Foreskin melanocyte (primary cell): ENCODE measurements at places on chromosomes 12 and 14.

- DNase-seq: no peak
Observed at GRCh38 chr12:65368055-65368454, 89.6 kb downstream of the MSRB3 start.

DNA sequence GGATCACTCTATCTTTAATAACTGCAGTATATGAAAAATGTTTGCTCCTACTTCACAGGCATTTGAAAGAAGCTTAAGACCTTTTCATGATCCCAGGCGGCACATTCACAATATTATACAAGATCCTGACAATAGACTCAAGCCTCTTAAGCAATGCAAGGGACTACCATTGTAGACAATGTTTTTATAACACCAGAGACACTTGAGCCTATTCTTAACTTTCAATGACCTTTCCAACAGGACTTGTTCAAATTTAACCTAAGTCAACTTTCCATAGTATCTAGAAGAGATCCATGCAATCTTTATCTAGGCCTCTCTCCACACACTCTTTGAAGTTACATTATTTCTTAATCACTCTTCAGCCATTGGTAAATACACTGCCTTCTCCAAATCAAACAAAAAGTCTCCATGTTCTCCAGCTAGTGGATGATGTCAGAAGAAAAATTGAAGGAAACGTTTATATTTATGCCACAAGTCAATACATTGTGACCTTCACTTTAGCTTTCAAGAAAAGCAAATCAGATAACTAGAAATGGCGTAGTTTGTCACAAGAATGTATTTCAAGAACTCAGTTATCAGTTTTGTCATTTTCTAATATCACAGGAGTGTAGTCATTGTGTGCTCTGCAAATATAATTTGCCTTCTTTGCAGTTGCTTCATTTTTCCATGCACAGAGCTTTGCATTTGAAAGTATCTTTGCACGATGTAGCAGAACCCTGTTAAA, 41.2 kb downstream of the PHLDA1 start:
- no peak for DNase-seq

DNA sequence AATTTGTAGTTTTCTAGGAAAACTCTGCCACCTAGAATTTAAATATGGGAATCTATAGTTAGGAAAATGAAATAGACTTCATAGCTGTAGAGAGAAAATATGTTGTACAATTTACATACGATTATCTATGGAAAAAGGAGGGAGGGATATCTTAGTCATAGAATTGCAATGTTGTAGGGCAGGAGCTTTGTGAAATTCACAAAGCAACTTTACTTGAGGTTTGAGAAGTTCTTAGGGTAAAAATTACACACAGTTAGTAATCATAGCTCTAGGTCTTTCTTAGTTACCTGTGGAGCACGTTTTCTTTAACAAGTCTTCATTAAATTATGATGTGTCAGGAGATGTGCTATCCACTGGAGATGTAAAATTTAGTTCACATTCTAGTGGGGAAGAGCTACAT, 61.4 kb upstream of the DBX2 start:
- no peak for DNase-seq

DNA sequence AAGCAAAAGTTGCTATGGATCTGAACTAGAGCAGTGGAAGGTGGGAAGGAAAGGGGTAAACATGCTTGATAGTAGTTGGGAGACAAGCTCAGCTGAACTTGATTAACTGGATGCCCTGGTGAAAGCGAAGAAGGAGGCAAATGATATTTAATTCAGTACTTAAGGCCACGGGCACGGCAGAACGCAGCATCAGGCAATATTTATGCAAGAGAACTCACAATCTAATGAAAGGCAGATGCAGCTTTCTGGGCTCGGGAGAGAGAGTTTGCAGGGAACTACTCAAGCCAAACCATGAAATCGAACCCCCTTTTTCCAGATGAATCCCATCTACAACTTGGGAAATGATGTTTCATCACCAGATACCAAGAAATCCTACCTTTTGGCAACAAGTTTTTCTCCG, 3.5 kb upstream of the CNIH1 start:
- DNase-seq: no peak

- DNase-seq: no peak
Observed at GRCh38 chr12:121673013-121673511, 3.6 kb upstream of the MORN3 start.

- peak; percentile 30 for DNase-seq
Observed at GRCh38 chr12:116164250-116165035, 113.0 kb downstream of the MED13L start.

DNA sequence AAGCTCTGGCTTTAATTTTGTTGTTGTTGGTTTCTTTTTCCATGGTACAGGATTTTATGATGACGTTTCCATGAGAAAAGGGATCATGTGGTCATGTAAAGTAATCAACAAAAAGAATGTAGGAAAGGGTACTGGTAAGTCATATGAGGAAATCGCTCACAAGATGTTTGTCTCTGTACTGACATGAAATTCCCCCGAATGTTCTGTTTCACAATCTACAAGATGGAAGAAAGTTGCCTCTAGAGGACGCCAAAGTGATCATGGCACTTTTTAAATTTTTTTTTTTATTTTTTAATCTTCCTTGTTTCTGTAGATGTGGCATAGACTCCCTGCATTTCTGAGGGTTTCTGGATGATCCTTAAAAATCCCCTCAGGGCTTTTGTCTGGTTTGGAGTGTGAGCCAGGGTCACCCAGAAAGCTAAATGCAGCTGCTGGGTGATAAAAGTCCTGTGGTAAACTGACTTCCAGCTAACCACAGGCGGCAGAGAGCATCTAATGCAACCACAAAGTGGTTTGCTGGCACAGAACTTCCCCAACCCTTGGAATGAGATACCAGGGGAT, 393.5 kb downstream of the CCDC91 start:
- DNase-seq: peak; percentile 99

GRCh38 chr12:62146318-62146717, 113.9 kb upstream of the USP15 start:
- no peak for DNase-seq

DNA sequence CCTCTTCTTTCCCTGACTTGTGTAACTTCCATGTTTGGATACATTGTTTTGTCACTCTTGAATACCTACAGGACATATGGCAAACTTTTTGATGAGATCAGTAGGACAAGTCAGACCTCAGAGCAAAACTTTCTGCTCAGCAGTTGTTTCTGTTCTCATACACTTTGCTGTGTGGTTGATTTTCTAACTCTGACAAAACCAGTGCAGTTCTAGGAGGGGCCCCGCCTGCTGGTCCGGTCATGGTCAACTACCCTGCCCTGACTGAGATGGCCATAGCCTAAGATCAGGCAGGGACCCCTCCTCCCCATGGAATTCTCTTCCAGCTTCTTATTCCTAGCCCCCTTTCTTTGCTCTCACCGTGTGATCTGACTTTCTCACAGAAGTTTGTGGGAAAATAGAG, 92.8 kb downstream of the OTOGL start:
- no peak for DNase-seq

DNA sequence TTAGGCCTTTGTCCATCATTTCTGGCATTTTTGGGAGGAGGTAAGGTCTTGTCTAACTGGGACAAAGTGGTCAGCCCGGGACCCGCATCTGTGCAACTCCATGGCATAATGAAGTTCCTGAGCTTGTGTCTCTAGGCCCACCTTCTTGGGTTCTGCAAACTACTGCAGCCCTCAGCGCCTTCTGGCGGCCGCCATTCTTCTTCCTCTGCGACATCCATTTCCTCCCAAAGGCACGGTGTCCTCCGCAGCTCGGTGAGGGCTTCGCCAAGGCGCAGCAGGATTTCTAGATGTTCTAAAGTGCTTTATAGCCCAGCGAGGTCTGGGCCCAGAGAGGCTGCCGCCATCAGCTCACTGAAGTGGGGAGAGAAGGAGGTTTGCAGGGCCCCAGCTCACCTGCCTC, 134.4 kb upstream of the OR4E1 start:
- no peak for DNase-seq

- no peak for DNase-seq
Observed at GRCh38 chr12:18108611-18109010, 18.6 kb upstream of the RERGL start.
